ENCODE measurements at places on chromosomes 1 and 21.

DNA sequence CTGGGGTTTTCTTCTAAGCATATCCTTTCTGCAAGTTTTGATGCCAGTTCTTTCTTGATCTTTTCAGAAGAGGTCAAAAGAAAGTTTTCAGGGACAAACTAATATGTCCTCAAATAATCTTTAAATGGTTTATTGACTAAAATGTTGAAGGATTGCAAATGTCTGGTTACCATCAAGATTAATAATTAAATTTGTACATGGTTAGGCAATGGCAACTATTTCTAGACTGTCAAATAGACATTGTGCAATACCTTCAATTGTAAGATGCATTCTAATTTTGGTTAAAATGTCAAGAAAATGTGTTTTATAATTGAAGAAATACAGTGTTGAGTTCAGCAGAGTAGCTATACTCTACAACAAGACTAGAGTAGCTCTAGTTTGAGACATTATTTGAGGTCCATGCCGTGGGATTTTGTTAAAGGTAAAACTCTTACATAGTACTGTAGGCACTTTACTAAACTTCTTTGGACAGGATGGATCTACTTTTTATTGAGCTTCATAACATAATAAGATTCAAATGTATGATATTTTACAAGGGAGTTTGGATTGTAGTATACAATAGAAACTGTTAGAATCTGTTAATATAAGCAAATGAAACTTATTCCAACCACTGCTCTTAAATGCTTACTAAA, 22.6 kb downstream of the MAEL start:
- DNase-seq = no peak

DNA sequence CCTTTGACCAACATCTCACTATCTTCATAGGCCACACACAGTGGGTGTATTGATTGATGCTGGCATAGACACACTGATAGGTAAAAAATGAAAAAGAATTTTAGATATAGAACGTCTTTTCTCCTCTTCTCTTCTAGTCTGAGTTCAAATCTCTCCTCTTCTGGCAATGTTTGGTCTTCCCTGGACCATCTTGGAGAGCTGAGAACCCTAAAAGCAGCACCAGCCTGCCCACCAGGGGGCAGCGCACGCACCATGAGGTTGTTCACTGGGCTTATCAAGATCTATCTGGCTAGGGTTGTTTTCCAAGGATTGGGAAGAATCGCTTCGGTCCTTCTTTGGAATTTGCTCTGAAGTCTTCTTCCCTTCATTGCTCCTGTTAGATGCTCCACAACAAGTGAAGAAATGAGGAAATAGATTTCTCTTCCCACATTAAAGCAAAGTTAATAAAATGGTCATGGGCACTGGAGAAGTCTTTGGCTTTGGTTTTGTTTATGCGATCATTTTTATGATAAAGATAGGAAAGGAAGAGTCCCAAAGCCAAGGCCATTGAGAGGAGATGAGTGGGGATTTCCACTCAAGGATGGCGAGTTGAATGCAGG, 104.0 kb upstream of the OLIG2 start:
- no peak for DNase-seq

DNA sequence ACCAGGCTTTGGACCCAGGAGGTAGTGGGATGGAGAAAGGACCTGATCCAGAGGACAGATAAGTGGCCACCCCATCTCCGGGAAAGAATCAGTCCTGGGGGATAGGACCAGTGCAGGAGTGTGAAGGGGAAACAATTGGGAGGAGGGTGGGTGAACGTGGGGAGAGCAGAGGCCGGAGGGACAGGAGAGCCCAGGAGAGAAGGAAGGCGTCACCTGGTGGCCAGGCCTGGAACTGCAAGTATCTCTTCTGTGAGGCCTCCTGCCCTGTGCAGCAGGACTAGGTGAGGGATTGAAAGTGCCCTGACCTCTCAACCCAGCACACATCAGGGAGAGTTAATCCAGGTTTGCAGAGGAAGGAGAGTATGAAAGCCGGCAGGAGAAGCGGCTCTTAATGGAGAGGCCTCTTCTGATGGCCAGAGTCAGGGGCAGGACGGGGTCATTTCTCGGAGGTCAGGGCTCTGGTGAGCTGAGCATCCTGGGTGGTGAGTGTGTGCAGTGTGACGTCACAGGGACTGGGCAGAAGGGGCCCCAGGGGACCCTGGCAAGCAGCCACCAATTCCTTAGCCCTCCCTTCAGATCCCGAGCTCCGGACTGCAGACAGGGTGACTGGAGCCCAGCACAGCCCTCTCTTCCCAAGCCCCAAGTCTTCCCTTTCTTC, 9.2 kb upstream of the LAD1 start:
- DNase-seq = peak; percentile 2

DNA sequence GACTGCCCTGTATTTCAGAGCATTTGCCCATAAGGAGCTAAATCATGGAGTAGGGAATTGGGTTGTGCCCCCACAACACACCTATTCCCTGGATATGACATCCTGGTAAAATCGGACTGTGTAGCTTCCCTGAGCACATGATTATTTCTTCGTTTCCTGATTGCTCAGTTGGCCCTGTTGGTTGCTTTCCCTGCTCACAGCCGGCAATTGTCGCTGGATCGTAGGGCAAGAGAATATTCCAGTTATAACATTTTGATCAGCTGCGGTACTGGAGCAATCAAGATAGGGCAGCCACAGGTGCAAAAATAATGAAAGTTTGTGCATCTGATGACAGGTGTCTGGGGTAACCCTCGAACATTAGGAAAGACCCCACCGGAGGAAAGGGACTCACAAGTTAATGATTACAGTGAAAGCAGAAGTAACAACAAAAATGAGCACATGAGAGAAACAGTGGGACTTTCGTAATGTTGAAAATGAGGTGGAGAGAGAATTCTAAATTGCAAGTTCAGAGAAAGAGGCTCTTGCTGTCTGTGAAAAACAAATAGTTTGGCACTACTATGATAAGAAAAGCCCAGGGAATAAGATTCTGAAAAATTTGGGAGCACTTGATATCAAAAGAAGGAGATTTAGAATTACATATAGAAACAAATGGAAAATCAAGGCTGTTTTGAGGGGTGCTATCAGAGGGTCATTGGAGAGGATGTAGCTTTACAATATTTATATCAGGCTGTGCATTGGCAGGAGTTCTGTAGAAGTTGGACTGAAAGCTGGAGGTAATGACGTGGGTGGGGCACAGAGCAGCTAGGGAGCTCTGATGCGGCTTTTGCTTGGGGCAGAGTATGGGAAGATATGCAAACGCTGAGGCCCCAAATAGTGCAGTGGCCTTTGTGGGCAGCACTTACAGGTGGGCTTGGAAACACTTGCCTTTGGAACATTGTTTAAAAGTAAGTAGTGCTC, at the start of gene MAB21L3:
Gene MAB21L3 (plus strand): TSS at position 833 of the 957 bp plus-strand sequence. CDS start 1,217 bp downstream, outside the sequence.
- no peak for DNase-seq

DNA sequence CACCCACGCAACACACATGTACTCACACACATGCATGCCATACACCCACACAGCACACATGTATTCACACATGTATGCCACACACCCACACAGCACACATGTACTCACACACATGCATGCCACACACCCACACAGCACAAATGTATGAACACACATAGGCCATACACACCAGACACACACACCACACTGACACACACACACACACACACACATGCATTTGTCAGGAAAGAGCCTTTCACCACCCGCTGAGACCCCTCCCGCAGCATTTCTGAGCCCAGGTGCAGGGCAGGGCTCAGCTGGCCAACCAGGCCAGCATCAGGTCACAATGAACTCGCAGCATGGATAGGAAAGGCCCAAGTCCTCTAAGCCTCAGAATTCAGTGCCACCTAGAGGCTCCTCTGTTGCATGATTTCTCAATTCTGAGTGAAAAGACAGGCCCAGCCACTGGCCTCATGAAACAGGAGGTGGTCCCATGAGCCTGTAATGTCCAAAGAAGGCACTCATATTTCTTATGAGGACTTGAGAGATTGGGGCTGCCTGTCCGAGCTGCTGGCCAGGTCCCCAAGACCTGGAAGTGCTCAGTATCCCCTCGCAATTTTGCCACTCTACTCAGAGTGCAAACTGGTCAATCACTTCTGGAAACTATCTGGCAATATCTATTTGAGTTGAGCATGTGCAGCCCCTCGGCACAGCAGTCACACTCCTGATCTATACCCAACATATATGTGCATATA, 57.3 kb downstream of the PSMG1 start:
- DNase-seq = peak; percentile 40

- DNase-seq = no peak
Measured at GRCh38 chr1:203296460-203297073, 8.8 kb upstream of the BTG2 start.

GRCh38 chr1:27967884-27968466, 8.2 kb downstream of the XKR8 start:
- no peak for DNase-seq

DNA sequence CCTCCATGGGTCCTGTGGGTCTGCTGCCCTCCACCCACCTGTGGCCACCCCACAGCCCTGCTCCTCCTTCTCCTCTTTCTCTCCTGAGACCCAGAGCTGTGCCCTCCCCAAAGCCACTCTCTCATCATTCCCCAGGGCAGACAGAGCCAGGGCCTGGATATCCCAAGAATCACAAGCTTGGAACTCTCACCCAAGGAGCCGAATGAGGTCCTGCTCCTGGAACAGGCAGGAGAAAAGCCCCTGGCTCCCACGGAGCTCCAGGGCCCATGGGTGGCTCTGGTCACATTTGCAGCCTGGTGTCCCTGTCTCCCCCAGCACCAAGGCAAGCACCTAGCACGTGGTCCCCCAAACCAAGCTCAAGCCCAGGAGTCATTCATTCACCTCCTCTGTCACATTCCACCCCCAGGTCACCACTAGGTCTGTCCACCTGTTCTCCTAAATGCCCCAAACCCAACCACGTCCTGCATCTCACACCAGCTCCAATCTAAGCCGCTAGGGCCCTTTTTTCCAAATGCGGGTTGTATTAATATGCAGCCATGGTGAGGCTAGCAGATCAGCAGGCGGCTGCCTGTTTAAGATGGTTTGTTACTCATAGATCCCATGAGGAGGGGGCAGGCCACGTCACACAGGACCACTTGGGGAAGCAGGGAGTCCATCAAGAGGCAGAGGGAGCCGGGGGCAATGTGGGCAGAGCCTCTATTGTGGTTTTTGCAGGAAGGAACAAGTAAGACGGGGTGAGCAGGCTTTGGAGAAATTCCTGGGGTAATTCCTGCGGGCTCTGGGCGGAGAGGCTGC, 215.5 kb upstream of the VAMP3 start:
- no peak for DNase-seq

- no peak for DNase-seq
Measured at GRCh38 chr1:63917571-63918417, 144.0 kb downstream of the ROR1 start.

DNA sequence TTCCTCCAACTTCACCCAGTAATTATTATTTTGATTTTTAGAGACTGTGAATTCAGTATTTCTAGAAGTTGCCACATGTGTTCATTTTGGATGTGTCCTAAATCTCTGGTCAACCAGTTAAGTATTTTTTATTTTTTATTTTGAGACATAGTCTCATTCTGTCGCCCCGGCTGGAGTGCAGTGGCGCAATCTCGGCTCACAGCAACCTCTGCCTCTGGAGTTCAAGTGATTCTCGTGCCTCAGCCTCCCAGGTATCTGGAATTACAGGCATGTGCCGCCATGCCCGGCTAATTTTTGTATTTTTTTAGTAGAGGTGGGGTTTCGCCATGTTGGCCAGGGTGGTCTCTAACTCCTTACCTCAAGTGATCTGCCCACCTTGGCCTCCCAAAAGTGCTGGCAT, 8.0 kb downstream of the MACF1 start:
- no peak for DNase-seq

GRCh38 chr1:152165286-152166077, 6.5 kb upstream of the RPTN start:
- DNase-seq = no peak

- no peak for DNase-seq
Measured at GRCh38 chr1:68320349-68320748, 88.0 kb upstream of the WLS start.
